ENCODE measurements at places on chromosomes 3 and 15.

DNA sequence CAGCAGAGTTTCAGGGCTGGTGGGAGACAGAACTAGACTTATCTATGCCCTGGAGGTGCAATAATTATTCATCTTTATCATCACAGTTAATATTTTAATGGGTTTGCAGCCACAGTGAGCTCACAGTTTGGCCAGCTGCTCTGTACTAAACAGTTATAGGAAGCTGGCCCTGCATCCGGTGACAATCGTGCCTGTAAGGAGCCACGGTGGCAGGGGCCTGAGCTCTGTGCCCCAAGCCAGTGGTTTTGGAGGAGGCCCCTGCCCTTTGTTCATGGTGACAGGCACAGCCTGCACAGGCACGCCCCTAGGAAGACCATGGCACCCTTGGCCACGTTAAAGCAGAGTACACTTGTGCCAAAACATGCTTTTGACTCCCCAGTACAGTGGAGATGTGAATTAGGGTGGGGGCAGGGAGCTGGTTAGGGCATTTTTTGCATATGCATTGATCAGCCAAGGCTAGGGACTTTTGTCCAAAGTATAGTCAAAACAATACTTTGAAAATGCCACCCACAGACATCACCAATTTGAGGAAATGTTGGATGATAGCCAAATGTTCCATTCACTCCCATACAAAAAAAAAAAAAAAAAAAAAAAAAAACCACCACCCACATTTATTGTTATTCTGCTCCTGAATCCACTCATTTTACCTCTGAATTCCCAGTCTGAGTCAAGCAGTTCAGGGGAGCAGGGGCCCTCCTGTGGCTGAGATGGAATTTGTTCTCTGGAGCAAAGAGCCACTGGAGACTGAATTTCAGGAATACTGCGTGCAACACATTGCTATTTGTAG lies 3.4 kb upstream of the RFTN1 start:
- DNase-seq = no peak

DNA sequence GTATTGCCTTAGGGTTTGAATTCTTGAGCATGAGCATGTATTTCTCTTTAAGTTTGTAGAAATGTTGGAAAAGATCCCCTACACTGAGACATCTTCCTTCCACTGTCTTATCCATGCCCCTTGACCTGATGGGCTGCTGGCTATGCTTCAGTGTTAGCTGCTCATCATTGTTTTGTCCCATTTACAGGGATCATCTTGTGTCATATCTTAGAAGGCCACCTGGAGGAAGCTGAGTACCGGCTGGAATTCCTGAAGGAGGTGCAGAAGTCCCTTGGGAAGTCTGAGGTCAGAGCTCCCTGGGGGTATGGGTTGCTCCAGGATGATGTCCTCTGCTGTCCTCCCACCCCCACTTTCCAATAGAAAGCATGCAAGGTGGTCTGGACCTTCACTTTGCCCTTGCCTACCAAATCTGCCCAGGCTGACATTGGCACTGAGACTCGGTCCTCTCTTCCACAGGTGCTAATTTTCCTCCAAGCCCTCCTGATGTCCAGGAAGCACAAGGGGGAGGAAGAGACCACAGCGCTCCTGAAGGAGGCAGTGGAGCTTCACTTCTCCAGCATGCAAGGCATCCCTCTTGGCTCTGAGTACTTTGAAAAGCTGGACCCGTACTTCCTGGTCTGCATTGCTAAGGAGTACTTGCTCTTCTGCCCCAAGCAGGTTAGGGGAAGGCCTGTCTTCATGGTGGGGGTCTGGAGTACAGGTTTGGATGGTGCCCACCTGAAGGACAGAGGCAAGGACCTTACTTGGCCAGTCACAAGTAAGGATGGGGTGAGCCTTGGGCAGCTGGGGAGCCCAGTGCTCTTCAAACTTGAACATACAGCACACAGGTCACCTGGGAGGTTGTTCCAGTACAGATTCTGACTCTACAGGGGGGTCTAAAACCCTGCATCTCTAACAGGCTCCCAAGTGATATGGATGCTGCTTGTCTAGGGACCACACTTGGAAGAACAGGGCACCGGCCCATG lies 17.7 kb downstream of the TTC21A start:
- no peak for DNase-seq

DNA sequence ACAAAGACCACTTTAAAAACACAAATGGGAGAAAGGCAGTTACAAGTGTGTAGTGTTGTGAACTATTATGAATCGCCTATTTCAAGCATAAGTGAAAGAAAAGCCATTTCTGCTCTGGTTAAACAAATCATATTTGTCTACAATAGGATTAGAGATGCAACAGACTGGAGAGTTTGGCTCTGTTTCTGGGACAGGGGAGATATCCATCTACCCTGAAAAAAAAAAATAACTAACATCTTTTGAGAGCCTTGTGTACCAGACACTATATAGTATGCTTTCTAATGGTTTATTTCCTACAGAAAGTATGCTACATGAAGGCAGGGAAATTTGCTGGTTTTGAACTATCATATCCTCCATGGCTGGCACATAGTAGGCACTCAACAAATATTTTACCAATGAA lies 106.7 kb upstream of the FHIT start:
- DNase-seq = no peak

GRCh38 chr15:72306211-72306785 lies 13.7 kb downstream of the CELF6 start:
- DNase-seq = no peak

GRCh38 chr15:69509131-69509530 lies 56.5 kb downstream of the RPLP1 start:
- DNase-seq = no peak

Measured in activated CD8-positive, alpha-beta memory T cell treated with anti-CD3 and anti-CD28 coated beads for 48 hours (primary cell).